ENCODE measurements at places on chromosomes 6 and 20. TPM values are rescaled to one million over a fixed set of nuclear protein-coding genes. Genes with fewer than 3 reads are reported as not detected.

DNA sequence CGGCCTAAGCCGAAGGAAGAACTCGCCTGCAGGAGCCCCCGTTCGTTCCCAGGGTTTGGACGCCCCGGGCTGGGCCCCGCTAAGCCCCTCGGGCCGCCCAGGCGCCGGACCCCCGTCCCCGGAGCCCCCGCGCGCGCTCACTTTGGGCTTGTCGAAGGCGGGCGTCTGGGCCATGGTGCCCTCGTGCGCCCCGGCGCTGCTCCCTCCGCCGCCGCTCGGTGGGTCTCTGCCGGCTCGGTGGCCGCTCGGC, 140 bp downstream of the ADA start:
- no peaks in the 10 kb centered on the region for H3K27me3 ChIP-seq
- H3K4me1 ChIP-seq = peaks cover 43% of the 10 kb centered on the region
- H3K27ac ChIP-seq = peak overlapping the region; percentile 73
- no peaks in the 10 kb centered on the region for H3K36me3 ChIP-seq

DNA sequence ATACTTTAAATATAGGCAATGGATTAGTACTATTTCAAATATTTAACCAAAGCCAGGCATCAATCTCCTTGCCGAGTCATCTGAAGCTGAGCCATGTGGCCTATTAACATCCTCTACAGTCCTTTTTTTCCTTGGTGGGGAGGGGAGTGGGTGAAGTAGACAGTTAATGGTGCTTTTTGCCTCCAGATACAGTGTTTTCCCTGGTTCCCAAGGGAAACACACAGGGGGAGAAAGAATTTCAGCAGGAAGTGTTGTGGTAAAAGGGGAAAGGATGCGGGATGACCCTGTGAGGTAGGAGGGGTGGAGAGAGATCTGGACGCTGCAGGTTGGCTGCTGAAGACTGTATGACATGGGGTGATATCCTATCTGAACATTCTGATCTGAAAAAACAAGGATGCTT, 9.6 kb downstream of the CLDN20 start:
- no peak for DNase-seq
- H3K27ac ChIP-seq = no peak overlapping the region
- H3K4me1 ChIP-seq = peaks cover under 1% of the 10 kb centered on the region
- no peaks in the 10 kb centered on the region for H3K27me3 ChIP-seq
- H3K4me3 ChIP-seq = no peak overlapping the region

GRCh38 chr6:1552296-1552761, 57.4 kb upstream of the FOXC1 start:
- no peak overlapping the region for H3K27ac ChIP-seq
- peak; percentile 11 for DNase-seq
- no peak overlapping the region for H3K4me3 ChIP-seq
- H3K27me3 ChIP-seq = no peaks in the 10 kb centered on the region

DNA sequence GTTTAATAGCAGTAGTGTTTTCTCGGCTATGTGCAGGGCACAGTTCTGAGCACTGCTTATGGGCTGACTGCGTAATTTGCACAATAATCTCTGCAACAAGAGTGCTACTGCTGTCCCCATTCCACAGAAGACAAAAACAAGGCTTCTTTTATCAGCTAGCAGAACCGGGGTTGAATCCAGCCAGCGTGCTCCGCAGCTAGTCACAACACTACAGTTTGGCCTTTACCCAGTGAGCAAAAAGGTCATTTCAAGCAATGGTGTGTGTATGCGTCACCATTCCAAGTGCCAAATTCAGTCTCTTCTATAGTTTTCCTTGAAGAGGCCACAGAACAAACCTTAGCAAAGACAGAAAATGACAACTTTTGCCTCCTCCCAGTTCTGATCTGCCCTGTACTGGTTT, 61.1 kb downstream of the LRFN2 start:
- H3K36me3 ChIP-seq = no peaks in the 10 kb centered on the region
- no peaks in the 10 kb centered on the region for H3K4me1 ChIP-seq

- H3K27ac ChIP-seq = no peak overlapping the region
- no peaks in the 10 kb centered on the region for H3K27me3 ChIP-seq
- H3K4me3 ChIP-seq = no peak overlapping the region
- no peaks in the 10 kb centered on the region for H3K4me1 ChIP-seq
- DNase-seq = no peak
Observed at GRCh38 chr20:49562311-49563014, 5.5 kb downstream of the PTGIS start.

- H3K4me3 ChIP-seq = no peak overlapping the region
- no peaks in the 10 kb centered on the region for H3K36me3 ChIP-seq
- no peak overlapping the region for H3K27ac ChIP-seq
- DNase-seq = no peak
Observed at GRCh38 chr20:5402903-5403531, 86.3 kb upstream of the PROKR2 start.

- no peaks in the 10 kb centered on the region for H3K27me3 ChIP-seq
- no peak overlapping the region for H3K4me3 ChIP-seq
- no peak overlapping the region for H3K27ac ChIP-seq
- H3K36me3 ChIP-seq = no peaks in the 10 kb centered on the region
- DNase-seq = peak; percentile 21
Observed at GRCh38 chr6:129575378-129576118, 134.4 kb downstream of the ARHGAP18 start.

- H3K36me3 ChIP-seq = no peaks in the 10 kb centered on the region
- H3K27me3 ChIP-seq = no peaks in the 10 kb centered on the region
- DNase-seq = no peak
- no peaks in the 10 kb centered on the region for H3K4me1 ChIP-seq
Observed at GRCh38 chr6:99894815-99895214, 99.2 kb downstream of the MCHR2 start.

DNA sequence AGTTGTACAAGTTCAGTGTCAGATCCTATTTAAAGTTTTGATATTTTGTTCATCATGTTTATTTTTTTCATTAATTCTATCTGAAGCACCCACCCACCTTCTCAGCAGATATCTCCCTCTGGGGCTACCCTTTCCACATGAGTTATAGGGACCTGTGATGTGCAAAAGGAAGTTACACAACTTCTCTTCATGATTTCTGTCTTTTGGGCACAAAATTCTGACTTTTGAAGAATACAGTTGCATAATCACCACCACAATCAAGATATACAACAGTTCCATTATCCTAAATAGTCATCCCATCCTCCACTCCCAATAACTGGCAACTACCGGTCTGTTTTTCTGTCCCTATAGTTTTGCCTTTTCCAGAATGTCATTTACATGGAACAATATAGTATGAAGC, 13.8 kb upstream of the FUCA2 start:
- H3K4me3 ChIP-seq = no peak overlapping the region
- peaks cover 15% of the 10 kb centered on the region for H3K4me1 ChIP-seq

BLCAP gene
- polyA plus RNA-seq = 88.0 TPM

OR12D3 gene
- not detected for polyA plus RNA-seq

BPIFA3 gene
- polyA plus RNA-seq = not detected

MYMX gene
- polyA plus RNA-seq = not detected

BPIFA2 gene
- not detected for polyA plus RNA-seq

FNDC1 gene
- polyA plus RNA-seq = not detected

C6orf141 gene
- polyA plus RNA-seq = not detected

BPI gene
- polyA plus RNA-seq = not detected

ZNF311 gene
- polyA plus RNA-seq = 0.08 TPM

All from naive thymus-derived CD4-positive, alpha-beta T cell (primary cell).